ENCODE measurements at places on chromosomes 1 and 21.

GRCh38 chr1:209207126-209207700 lies 376.3 kb upstream of the CAMK1G start:
- peak overlapping the region; percentile 65 for H3K4me3 ChIP-seq
- H3K4me1 ChIP-seq, result peaks cover 25% of the 10 kb centered on the region
- peaks cover 9% of the 10 kb centered on the region for H3K27me3 ChIP-seq
- H3K36me3 ChIP-seq, result no peaks in the 10 kb centered on the region

DNA sequence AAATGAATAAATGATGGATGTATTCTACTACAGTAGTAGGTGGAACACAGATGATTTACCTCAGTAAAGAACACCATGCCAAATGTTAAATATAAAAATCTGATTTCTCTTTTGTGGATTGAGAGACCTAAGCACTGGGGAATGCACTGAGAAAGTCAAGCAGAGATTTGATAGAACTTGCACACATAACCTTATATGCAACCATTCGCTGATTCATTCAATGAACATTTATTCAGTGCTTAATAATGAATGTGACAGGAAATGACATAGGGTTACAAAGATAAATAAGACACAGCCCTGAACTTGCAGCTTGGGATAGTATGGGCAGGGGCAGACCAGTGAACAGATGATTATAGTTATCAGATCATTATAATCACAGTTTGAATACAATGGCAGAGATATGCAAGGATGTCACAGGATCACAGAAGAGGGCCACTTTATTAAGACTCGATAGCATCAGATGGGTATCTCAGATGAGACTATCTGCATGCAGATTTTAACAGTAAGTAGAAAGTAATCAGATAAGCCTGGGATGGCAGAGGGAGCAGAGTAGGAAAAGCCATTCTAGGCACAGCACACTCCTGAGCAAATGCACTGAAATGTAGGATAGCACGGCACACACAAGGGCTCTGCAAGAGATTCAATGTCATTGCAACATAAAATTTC lies 169.4 kb downstream of the ASTN1 start:
- H3K27me3 ChIP-seq, result peaks cover 5% of the 10 kb centered on the region
- H3K27ac ChIP-seq, result no peak overlapping the region
- no peak for DNase-seq
- peaks cover 17% of the 10 kb centered on the region for H3K4me1 ChIP-seq

GRCh38 chr1:9877962-9878361 lies 32.1 kb downstream of the CTNNBIP1 start:
- H3K4me3 ChIP-seq, result no peak overlapping the region
- no peaks in the 10 kb centered on the region for H3K36me3 ChIP-seq
- peaks cover 10% of the 10 kb centered on the region for H3K4me1 ChIP-seq
- no peak overlapping the region for H3K27ac ChIP-seq

DNA sequence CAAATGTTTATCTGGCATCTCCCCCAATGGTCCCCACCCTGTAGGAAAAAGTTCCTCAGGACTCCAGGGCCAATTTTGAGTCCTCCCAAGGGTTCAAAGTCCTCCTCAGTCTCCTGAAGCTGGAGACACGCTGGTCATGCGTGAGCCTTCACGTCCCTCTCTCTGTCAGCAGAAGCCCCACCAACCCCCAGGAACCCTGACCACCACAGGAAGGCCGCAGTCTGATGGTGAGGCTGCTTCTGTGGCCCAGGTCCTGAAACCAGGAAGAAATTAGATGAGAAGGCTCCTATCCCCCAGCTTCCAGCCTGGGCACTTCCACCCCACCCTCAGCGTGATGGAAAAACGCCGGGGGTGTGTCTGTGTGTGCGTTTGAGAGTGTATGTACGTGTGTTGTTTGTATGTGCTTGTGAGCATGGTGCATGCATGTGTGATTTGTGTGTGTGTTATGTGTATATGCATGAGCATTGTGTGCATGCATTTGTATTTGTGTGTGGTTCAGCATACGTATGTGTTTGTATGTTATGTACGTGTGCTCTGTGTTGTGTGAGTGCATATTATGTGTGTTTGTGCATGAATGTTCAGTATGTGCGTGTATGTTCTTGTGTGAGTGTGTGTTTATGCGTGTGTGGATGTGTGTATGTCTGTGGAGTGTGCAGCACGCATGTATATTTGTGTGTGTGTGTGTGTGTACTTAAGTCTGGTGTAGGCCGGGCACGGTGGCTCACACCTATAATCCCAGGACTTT lies 92.5 kb downstream of the SIK1 start:
- H3K27ac ChIP-seq, result no peak overlapping the region
- H3K4me3 ChIP-seq, result no peak overlapping the region
- H3K36me3 ChIP-seq, result peaks cover 10% of the 10 kb centered on the region
- H3K27me3 ChIP-seq, result no peaks in the 10 kb centered on the region
- no peak for DNase-seq
- H3K4me1 ChIP-seq, result peaks cover 15% of the 10 kb centered on the region

DNA sequence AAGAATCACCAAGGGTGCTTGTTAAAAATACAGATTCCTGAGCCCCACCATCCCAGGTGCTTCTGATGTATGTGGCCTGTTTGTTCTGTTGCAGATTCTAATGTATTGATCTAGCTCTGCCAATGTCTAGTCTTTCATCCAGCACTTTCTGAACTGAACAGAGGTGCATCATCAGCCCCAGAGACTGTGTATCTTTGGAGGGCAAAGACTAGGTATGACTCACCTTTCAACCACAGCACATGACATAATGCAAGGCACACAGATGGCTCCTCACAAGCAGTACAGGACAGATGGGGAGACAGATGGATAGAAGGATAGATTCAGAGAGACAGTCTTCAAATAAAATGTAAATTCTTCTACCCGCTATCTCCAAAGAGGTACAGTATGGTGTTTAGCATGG lies 32.3 kb downstream of the CD58 start:
- peaks cover 16% of the 10 kb centered on the region for H3K36me3 ChIP-seq
- H3K27ac ChIP-seq, result no peak overlapping the region
- H3K4me1 ChIP-seq, result peaks cover 3% of the 10 kb centered on the region
- no peak overlapping the region for H3K4me3 ChIP-seq
- DNase-seq, result no peak

GRCh38 chr1:56979986-56980755 lies 14.4 kb upstream of the C8B start:
- no peaks in the 10 kb centered on the region for H3K27me3 ChIP-seq
- no peaks in the 10 kb centered on the region for H3K4me1 ChIP-seq
- H3K27ac ChIP-seq, result no peak overlapping the region
- no peaks in the 10 kb centered on the region for H3K36me3 ChIP-seq

DNA sequence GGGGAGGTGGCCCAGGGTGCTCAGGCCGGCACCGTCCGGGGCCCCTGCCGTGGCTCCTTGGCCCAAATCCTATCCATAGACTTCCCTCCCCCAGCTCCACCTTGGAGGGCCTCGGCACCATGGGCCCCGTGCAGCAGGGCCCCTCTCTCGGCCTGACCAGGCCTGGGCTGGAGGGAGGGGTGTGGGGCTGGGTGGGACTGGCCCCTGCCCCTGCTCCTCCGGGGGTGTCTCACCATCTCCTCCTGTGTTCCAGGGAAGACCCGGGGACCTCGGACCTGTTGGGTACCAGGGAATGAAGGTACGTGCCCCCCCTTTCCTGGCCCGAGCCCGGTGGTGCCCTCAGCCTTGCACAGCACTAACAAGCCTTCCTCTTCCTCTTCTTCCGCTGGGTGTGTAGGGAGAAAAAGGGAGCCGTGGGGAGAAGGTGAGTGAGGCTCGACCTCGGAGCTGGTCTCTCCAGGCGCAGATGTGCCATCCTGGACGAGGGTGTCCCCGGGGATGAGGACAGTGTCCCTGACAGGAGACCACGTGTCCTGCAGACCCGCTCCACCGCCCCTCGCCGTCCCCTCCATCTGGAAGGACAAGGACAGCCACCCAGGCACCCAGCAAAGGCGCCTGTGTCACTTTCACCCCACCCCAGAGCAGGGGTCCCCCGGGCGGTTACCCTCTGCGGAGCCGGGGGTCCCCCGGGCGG lies 7.9 kb downstream of the COL6A1 start:
- H3K27ac ChIP-seq, result no peak overlapping the region
- H3K4me3 ChIP-seq, result no peak overlapping the region
- no peaks in the 10 kb centered on the region for H3K27me3 ChIP-seq
- peak; percentile 7 for DNase-seq

GRCh38 chr1:152182944-152183361 lies 23.9 kb upstream of the RPTN start:
- no peaks in the 10 kb centered on the region for H3K4me1 ChIP-seq
- H3K27ac ChIP-seq, result no peak overlapping the region
- H3K36me3 ChIP-seq, result peaks cover 7% of the 10 kb centered on the region
- DNase-seq, result no peak
- no peak overlapping the region for H3K4me3 ChIP-seq
- H3K27me3 ChIP-seq, result peaks cover 9% of the 10 kb centered on the region

GRCh38 chr1:210516092-210516656 lies 187.5 kb downstream of the HHAT start:
- H3K27ac ChIP-seq, result no peak overlapping the region
- no peak for DNase-seq
- no peaks in the 10 kb centered on the region for H3K27me3 ChIP-seq

GRCh38 chr1:241747992-241748391 lies 95.9 kb downstream of the WDR64 start:
- H3K4me3 ChIP-seq, result no peak overlapping the region
- H3K27me3 ChIP-seq, result no peaks in the 10 kb centered on the region
- peaks cover 36% of the 10 kb centered on the region for H3K4me1 ChIP-seq
- peak overlapping the region; percentile 78 for H3K27ac ChIP-seq
- DNase-seq, result no peak

GRCh38 chr21:42652527-42653230 lies 742 bp upstream of the PDE9A start:
- DNase-seq, result peak; percentile 66
- H3K27ac ChIP-seq, result peak overlapping the region; percentile 88
- H3K4me3 ChIP-seq, result peak overlapping the region; percentile 87

DNA sequence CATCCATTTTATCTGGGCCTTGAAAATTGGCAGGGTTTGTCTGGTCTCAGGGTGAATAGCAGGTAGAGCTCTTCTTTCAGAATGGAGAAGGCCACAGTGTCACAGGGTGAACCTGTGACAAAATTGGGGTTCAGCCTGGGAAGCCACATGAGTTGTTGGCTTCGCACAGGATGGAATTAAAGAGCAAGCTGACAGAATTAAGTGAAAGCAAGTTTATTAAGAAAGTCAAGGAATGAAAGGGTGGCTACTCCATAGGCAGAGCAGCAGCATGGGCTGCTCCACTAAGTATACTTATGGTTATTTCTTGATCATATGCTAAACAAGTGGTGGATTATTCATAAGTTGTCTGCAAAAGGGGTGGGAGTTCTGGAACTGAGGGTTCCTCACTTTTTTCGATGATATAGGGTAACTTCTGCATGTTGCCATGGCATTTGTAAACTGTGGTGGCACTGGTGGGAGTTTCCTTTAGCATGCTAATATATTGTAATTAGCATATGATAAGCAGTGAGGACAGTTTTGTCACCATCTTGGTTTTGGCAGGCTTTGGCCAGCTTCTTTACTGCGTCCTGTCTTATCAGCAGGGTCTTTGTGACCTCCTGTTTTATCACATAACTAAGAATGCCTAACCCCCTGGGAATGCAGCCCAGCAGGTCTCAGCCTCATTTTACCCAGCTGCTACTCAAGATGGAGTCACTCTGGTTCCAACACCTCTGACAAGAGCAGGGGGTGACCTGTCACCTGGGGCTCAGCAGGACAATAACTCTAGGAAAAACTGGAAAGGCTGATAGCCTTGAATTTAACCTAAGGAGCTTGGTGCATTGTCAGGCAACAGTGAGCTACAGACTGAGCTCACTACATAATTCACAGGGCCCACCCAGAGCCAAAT lies 5.1 kb downstream of the IFNAR2 start:
- H3K27ac ChIP-seq, result peak overlapping the region; percentile 60
- H3K36me3 ChIP-seq, result peaks cover 39% of the 10 kb centered on the region
- H3K4me1 ChIP-seq, result peaks cover 35% of the 10 kb centered on the region

DNA sequence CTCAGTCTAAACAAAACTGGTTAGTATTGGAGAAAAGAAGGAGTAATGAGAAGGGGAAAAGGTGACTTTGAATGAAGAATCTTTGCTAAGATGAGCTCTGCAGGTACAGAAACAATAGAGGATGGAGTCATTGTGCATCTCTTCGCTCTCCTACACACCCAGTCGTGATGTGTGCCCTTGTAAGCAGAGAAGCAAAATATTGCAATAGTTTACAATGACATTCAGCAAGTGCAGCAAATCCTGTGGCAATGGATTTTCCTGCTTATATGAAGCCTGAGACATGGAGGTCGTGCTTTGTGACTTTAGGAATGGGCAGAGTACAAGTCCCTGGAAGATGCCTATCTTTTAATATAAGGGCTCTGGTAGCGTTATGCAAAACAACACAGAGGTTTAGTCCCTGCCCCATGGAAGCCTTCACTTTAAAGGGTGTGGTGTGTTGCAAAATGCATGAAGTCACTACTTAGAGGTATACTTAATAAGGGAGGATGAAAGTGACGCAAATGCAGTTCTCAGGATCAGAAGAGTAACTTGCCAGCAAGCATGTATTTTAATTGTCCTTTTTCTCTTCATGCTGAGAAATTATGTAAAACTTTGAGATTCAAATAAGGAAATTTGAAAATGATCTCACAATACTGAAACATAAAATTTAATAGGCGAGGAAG lies 88.0 kb upstream of the IVNS1ABP start:
- peaks cover 30% of the 10 kb centered on the region for H3K4me1 ChIP-seq
- peaks cover 10% of the 10 kb centered on the region for H3K36me3 ChIP-seq
- no peak overlapping the region for H3K27ac ChIP-seq
- H3K27me3 ChIP-seq, result no peaks in the 10 kb centered on the region
- no peak for DNase-seq
- H3K4me3 ChIP-seq, result no peak overlapping the region

DNA sequence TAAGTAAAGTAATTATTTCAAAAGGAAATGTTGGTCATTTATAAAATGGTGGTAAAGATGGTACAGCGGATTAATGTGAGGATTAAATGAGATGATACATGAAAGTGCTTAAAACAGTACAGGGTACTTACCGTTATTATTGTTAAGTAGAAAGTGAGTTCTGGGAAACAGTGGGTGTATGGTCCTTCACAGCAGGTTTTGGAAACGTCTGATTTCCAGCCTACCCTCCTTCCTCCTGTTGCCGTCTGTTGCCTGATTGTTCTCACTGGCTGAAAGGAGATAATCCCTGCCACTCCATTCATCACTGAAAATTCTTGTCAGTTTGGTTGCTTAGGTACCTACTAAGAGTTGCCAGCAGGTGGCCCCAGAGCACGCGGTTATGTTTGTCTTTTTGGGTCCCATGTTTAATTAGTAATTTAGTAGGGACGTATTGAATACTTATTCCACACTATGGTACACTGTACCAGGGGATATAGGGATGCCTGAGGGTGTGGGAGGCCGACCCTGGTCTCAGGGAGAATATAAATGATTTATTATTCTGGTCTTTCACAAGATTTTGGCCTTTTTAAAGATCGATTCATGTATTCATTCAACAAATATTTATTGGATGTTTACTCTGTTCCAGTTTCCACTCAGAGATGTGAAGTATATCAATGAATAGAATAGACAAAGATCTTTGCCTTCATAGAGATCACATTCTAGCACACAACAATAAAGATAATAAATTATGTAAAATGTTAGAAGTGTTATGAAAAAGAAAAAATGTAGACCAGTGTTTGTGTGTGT lies 30.8 kb upstream of the RPTN start:
- peaks cover 14% of the 10 kb centered on the region for H3K27me3 ChIP-seq
- no peak overlapping the region for H3K4me3 ChIP-seq
- DNase-seq, result peak; percentile 49
- peaks cover 24% of the 10 kb centered on the region for H3K36me3 ChIP-seq
